ENCODE measurements at places on chromosomes 12 and 14.

GRCh38 chr12:109987615-109988014, 8.6 kb downstream of the GIT2 start:
- no peak for DNase-seq

GRCh38 chr12:11863478-11863906, 207.2 kb upstream of the BCL2L14 start:
- no peak for DNase-seq

- DNase-seq = no peak
Observed at GRCh38 chr14:49049711-49050110, 536.5 kb downstream of the RPS29 start.

GRCh38 chr12:117844114-117844830, 124.5 kb downstream of the KSR2 start:
- DNase-seq = no peak

Data from NCI-H187 (cell line).